Lung (tissue), 17 donors: ENCODE measurements at places on chromosomes 3 and 15. TPM values are rescaled to one million over a fixed set of nuclear protein-coding genes. Genes with fewer than 3 reads are reported as not detected.

The ALS2CL gene
- total RNA-seq: 53.6 TPM

- no peak within 1 kb of the TSS for H3K27ac ChIP-seq
- no peaks in the 10 kb centered on the region for H3K4me1 ChIP-seq
- H3K27me3 ChIP-seq: no peaks in the 10 kb centered on the region
- DNase-seq: peak; percentile 49
- H3K36me3 ChIP-seq: no peaks in the 10 kb centered on the region
Measured at GRCh38 chr3:71784914-71785531, at the start of gene PROK2. Gene PROK2, minus strand, starts transcription at chr3:71785148. Its CDS starts 96 bp downstream, at chr3:71785052.

- H3K36me3 ChIP-seq: peaks cover 3% of the 10 kb centered on the region
- no peaks in the 10 kb centered on the region for H3K27me3 ChIP-seq
- H3K27ac ChIP-seq: no peak overlapping the region
- DNase-seq: no peak
- no peaks in the 10 kb centered on the region for H3K4me1 ChIP-seq
- no peak overlapping the region for H3K4me3 ChIP-seq
Measured at GRCh38 chr15:90364251-90364650, 12.2 kb downstream of the ZNF774 start.

- no peaks in the 10 kb centered on the region for H3K4me1 ChIP-seq
- no peaks in the 10 kb centered on the region for H3K27me3 ChIP-seq
- DNase-seq: no peak
- H3K4me3 ChIP-seq: no peak overlapping the region
- no peaks in the 10 kb centered on the region for H3K36me3 ChIP-seq
Measured at GRCh38 chr3:126533506-126533905, 9.6 kb downstream of the CHST13 start.

GRCh38 chr3:82957696-82958095, 1196.3 kb upstream of the GBE1 start:
- H3K4me1 ChIP-seq: no peaks in the 10 kb centered on the region
- DNase-seq: peak; percentile 22
- H3K27ac ChIP-seq: no peak overlapping the region
- no peaks in the 10 kb centered on the region for H3K27me3 ChIP-seq
- H3K36me3 ChIP-seq: no peaks in the 10 kb centered on the region

The GNB5 gene
- 21.5 TPM for total RNA-seq

DNA sequence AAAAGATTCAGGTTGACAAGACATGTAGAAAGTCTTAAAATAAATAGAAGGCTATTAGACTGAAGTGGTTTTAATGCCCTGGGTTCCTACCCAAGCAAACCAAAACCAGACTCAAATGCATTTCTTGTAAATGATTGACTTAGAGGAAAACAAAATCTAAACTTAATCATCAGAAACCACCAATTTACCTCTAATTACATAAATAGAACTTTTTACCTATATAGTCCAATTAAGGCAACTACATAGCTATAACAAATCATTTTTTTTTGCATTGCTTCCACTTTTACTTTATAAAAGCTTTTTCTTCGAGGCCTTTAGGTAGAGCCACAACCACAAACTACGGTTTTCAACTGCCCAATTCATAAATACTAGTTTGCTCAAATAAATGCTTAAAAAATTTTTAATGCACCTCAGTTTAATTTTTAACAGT, 231.3 kb upstream of the ARHGEF26 start:
- H3K27ac ChIP-seq: no peak overlapping the region
- H3K36me3 ChIP-seq: no peaks in the 10 kb centered on the region
- H3K4me3 ChIP-seq: no peak overlapping the region
- H3K27me3 ChIP-seq: no peaks in the 10 kb centered on the region

- H3K27ac ChIP-seq: no peak overlapping the region
- peaks cover 41% of the 10 kb centered on the region for H3K4me1 ChIP-seq
- H3K27me3 ChIP-seq: no peaks in the 10 kb centered on the region
Measured at GRCh38 chr3:52091586-52092270, 35.4 kb upstream of the DUSP7 start.

The GOLGA8Q gene
- 3.0 TPM for total RNA-seq

The DUOX1 gene
- 61.7 TPM for total RNA-seq

DNA sequence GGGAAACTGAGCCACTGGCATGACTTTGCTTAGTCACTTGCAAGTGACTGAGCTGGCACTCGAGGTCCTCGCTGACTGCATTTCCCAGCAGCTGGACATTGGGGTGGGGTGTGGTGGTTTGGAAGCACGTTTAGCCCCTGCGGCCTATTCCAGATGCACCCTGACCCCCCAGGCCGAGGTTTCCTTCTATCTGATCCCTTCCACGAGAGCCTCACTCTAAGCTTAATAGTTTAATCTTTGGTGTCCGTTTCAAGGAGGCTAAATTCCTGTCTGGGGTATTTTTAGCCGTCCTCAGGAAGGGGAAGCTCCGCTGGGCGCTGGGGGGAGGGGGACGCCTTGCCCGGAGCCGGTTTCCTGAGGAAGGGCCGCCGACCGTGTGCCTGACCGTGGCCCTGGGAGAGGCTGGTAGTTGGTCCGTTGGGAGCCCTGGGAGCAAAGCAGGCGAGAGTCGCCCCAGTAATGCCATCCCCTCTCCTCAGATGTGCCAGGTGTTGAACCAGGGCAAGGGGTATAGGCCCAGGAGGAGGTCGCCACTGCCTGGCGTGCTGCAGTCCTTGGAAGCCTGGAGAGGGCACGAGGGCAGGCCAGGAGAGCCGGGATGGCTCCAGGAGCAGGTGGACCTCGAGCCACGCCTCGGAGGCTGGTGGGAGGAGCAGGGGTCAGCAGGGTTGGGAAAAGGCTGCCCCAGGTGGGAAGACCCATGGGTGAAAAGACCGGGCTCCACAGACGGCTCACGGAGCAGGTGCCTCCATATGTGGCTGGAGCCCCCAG, 37.2 kb downstream of the IDH2 start:
- peak; percentile 65 for DNase-seq
- no peaks in the 10 kb centered on the region for H3K27me3 ChIP-seq
- peaks cover 32% of the 10 kb centered on the region for H3K4me1 ChIP-seq
- H3K27ac ChIP-seq: peak overlapping the region; percentile 88
- H3K36me3 ChIP-seq: peaks cover 16% of the 10 kb centered on the region

The ATP1B3 gene
- 124 TPM for total RNA-seq
